ENCODE measurements at places on chromosomes 5 and 9.

- DNase-seq, result no peak
These were observed 9.3 kb downstream of the TLE1 start for GRCh38 chr9:81680006-81680405.

- DNase-seq, result no peak
These were observed 48.4 kb downstream of the S1PR3 start for GRCh38 chr9:89039664-89040063.

DNA sequence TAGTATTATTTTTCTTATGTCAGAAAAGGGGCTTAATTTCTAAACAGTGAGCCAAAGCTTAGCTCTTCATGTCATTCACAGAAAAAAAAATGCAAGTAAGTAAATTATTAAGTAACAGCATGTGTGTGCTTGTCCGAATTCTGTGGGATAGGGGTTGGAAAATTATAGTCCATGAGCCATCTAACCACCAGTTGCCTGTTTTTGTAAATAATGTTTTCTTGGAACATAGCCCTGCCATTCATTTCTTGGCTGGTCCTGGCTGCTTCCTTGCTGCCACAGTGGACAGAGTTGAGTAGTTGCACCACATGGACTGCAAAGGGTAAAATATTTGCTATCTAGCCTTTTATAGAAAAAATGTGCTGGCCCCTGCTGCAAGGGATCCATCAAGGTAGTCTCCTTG is 513.7 kb upstream of the WWC1 start:
- DNase-seq, result no peak

DNA sequence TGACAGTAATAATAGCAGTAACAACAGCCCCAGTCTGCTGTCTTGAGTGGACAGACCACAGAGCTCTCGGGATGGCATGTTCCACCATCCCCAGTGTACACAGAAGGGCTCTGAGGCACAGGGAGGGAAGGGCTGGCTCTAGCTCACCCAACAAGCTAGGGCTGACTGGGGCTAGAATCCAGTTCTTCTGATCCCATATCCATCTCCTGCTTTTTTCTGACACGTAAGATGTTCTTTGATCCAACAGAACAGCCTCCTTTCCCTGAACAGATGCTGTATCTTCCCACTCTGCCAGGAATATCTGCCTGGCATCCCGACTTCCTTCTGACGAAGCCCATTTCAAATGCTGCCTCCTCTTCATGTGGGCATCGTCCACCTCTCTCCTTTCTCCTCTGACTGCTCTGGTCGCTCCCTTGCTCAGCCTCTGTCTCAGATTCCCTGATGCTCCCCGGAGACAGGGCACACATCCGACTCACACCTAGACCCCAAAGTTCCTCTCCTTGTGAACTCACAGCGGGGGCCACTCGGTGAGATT is 43.6 kb upstream of the CLK4 start:
- DNase-seq, result no peak
